ENCODE measurements at places on chromosomes 16 and 17.

DNA sequence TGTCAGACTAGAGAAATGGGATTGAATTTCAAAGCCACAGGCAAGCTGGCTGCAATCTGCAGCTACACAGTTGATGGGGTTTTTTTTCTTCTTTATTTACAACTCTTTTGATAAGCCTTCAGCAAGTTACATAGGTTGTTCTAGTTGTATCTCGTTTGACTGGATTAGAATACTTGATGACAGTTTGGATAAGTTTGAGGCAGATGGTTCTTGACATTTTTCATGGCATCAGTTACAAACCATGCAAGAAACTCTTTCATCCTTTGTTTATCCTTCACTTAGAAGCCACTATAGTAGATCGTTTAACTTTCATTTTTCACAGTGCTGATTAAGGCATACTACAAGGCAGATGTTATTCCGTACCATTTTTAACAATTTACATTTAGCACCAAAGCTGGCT, 238.9 kb downstream of the TOX3 start:
- no peak for DNase-seq

DNA sequence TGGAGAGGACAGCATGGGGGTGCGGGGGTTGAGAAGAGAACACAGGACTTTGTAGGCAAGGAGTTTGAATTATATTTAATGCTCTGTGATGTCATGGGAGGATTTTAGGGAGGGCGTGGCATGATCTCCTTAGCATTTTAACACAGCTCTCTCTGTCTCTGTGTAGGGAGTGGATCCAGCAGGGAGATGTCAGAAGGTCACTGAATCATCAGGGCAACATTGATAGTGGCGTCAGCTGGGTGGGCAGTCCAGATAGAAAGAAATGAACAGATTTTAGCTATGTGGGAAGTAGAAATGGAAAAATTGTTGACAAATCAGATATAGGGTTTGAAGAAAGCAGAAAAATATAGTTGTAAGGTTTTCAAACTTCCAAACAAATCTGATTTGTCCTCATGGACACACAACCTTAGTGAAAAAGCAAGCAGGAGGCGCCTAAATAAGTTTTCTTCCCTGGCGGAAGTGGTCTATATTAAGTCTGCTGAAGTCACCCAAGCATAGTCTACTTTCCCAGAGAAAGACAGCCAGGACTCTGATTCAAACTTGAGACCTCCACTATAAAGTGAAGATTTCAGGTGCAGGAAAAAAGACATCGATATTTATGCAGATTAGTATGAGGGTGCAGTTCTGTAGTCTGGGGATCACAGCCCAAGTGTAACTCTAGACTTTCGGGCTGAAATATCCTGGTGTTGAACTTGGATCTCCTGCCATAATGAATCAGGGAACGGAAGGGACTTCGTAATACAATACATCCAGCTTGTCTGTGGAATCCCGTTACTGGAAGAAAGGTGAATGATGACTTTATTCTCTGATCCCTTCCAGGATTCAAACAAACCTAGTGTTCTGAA, 10.1 kb upstream of the PCTP start:
- no peak for DNase-seq

GRCh38 chr16:88005181-88005581, 53.9 kb downstream of the BANP start:
- no peak for DNase-seq

DNA sequence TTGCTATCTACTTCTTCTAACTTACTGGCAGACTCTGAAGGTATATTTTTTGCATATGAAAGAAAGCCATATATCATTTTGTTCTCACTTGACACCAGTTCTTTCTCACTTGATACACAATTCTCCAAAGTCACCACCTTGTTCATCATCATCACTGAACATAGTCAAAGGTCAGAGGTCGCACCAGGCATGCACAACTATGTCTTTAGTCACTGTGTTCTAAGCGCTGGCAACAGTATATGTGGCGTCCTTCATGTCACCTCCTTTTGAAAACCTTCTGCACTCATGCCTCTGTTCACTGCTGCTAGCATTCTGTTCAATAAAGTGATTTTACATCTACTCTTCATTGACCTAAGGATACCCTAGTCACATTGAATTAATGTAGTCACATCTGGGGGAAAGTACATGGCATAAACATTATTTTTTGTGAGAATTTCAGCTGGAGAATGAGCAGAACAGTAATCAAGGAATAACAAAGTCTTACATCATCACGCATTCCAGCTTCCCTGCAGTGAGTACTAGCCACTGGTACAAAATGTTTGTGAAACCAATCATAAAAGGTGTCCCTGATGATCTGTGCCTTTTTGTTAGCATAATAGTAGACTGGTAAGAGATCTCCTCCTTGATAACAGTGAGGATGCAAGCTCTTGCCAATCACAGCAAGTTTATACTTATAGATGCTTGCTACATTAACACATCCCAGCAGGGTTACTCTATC, 20.5 kb upstream of the TBX4 start:
- no peak for DNase-seq

GRCh38 chr16:70018254-70018653, 67.1 kb downstream of the CLEC18A start:
- no peak for DNase-seq

DNA sequence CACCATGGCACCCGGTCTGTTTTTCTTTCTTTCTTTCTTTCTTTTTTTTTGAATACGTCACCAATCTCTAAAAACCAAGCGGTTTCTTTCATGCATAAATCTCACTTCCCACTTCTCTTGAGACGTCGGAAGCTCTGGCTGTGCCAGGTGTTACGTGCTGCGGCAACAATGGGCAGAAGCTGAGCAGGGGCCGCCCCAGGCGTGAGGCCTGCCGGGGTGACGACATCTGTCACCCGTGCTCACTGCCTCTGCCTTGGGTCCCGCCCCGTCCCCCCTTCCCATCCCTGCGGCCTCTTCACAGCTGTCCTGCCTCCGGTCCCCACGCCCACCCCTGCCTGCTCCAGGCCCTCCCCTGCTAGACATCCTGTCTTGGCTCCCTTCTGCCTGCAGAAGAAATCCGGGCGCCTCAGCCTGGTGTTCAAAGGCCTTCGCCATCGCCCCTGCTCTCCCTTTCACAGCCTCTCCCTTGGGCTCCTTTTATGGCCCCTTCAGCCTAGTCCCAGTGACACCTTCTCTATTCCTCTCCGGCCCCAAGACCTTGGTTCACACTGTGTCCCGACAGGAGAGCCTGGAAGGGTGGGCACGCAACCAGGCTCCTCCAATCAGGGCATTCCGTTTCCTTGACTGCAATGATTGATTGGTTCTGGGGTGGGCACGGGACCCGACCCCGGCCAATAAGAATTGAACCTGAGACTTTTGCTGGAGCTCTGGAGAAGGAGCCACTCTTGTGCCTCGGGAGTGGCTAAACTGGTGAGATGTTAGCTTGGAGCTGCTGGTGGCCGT, 4.8 kb downstream of the P2RX1 start:
- DNase-seq = no peak

DNA sequence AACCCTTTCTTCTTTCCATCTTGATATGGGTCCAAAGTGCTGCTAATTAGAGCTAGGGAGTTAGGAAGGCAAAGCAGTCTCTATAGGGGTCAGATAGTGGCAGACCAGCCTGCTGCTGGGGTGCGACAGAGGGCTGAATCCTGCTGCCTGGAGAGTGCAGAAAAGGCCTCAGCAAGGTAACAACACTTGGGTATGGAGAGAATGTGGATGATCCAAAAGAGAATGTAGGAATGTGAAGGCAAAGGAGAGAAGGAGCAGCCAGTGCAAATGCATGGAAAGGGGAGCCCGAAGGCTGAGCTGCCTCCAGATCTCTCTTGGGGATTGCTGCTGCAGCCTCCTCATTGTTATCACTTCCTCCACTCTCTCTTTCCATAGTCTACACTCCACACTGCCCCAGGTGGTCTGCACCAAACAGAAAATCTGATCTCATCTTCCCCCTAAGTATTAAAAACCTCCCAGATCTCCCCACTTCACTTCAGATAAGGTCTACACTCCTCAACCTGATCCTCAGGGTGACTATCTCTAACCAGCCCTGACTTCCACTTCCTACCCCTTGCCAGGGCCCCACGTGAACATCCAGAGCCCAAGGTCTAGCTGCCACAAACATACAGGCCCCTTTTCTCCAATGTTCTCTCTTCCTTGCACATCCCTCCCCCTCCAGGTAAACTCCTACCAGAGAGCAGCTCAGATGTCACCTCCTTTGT, 28.8 kb downstream of the TOM1L2 start:
- DNase-seq = no peak

DNA sequence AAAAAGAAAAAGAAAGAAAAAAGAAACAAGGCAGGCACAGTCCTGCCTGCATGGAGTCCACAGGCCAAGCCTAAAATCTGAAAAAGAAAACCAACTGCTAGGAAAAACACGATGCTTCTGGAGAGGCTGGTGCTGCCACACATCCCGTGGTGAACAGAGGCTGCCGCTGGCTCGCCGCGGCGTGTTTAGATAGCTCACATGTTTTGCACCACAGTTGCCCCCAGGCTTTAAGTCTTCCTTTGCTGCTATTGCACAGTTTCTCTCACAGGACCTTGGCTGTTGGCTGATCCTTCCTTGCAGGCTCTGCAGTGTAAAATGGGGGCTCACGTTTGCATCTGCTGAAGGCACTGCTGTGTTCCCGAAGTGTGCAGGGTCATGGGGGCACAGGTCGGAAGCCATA, 8.6 kb downstream of the SLC6A4 start:
- DNase-seq = no peak

DNA sequence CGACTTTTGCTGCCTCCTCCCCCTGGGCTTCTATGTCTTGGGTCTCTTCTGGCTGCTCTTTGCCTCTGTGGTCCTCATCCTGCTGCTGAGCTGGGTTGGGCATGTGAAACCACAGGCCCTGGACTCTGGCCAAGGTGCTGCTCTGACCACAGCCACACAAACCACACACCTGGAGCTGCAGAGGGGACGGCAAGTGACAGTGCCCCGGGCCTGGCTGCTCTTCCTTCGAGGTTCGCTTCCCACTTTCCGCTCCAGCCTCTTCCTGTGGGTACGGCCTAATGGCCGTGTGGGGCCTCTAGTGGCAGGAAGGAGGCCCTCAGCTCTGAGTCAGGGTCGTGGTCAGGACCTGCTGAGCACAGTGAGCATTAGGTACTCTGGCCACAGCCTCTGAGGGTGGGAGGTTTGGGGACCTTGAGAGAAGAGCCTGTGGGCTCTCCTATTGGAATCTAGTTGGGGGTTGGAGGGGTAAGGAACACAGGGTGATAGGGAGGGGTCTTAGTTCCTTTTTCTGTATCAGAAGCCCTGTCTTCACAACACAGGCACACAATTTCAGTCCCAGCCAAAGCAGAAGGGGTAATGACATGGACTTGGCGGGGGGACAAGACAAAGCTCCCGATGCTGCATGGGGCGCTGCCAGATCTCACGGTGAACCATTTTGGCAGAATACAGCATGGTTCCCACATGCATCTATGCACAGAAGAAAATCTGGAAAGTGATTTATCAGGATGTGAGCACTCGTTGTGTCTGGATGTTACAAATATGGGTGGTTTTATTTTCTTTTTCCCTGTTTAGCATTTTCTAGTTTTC, 2.3 kb downstream of the GP1BA start:
- DNase-seq = no peak

DNA sequence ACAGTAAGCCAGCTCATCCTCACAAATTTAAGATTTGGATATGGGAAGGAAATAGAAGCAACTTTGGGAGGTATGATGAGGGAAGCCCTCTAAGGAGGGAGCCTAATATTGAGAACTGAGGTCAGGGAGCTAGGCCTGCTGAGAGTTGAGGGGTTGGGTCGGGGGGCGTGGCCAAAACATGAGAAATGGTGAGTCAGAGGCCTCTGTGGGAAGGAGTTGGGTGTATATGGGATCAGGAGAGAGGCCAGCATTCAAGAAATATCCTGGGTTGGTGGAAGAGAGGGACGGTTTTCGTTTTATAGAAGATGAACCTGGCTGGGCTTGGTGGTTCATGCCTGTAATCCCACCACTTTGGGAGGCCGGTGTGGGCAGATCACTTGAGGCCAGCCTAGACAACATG, 48.4 kb downstream of the CLEC16A start:
- DNase-seq = no peak

DNA sequence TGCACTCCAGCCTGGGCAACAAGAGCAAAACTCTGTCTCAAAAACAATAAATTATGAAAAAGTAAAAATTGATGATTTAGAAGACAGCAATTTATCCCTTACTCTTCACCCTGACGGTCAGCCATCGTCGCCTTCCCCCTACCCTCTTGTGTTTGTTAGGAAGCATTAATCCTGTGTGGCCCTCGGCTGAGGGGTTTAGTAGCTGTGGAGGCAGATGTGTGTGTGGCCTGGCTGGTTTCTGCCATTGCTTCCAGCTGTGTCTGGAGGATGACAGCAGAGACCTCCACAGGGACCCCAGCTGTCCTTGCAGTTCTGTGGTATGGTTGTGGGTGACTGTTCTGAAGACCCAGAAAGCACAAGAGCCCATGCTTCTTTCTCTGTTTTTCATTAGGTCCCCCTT, 25.9 kb downstream of the DBNDD1 start:
- no peak for DNase-seq

DNA sequence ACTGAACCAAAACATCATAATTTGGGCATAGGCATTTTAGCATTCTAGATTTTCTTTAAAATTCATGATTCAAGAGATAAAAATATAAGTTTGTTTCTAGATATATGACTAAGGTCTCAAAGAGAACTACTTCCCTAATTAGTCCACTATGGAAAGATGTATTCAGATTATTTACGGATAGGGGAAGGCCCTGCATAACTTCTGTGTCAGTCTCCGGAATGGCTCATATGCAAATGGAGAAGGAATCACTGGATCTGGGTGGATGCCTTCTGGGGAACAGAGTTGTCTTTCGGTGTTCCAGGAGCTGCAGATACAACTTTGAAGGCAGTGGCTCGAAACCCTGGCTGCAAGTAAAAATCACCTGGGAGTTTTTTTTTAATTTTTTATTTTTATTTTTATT, 17.1 kb upstream of the WFIKKN2 start:
- DNase-seq = no peak
